ENCODE measurements at places on chromosomes 1 and 21. TPM values are rescaled to one million over a fixed set of nuclear protein-coding genes. Genes with fewer than 3 reads are reported as not detected.

GRCh38 chr1:230277201-230278025 lies 148.7 kb downstream of the PGBD5 start:
- no peak for DNase-seq

GRCh38 chr1:169451218-169451824 lies 24.0 kb upstream of the CCDC181 start:
- DNase-seq = no peak

GRCh38 chr1:178580096-178580495 lies 67.2 kb downstream of the TEX35 start:
- no peak for DNase-seq

DNA sequence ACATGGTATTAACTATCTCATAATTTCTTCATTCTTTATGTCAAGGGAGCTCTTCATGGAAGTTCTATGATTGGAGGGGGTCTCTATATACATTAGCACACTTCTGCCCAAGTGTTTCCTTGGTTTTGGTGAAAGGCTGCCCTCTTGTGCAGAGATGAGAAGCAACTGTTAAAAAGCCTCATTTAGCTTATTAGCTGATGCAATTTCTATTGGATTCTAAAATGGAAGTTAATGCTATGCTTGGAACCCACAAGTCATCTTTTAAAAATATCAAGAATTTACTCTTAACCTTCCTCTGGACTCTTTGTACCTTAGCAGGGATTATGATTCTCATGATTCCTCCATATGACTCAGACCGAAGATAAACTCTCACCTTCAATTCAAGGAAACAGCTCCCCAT lies 328.9 kb downstream of the PTBP2 start:
- no peak for DNase-seq

FALEC gene
- total RNA-seq = not detected

OXCT2 gene
- total RNA-seq = 1.6 TPM

DTL gene
- total RNA-seq = 91.0 TPM

EFNA3 gene
- total RNA-seq = 3.0 TPM
